ENCODE measurements at places on chromosomes 13 and 19. TPM values are rescaled to one million over a fixed set of nuclear protein-coding genes. Genes with fewer than 3 reads are reported as not detected.
A peak's percentile ranks its signal among the peaks of the same experiment; 100 is the strongest.

- H3K27me3 ChIP-seq = no peaks in the 10 kb centered on the region
- H3K4me3 ChIP-seq = peak overlapping the region; percentile 41
- DNase-seq = no peak
- peaks cover 19% of the 10 kb centered on the region for H3K4me1 ChIP-seq
Observed at GRCh38 chr13:23609414-23609760, 39.2 kb downstream of the TNFRSF19 start.

DNA sequence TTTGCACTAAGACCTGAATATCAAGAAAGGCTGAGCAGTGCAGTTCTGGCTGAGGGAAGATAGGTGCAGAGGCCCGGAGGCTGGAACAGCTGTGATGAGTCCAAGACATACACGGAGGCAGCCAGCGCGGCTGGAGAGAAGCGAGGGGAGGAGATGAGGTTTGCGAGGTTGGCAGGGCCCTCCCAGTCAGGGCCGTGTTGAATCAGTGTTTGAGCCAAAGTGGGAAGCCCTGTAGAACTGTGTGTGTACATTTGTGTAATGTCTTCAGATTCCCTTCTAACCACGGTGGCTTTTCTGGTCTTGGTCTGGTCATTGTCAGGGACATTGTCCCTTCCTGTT lies 34.9 kb downstream of the PAK4 start:
- no peaks in the 10 kb centered on the region for H3K27me3 ChIP-seq
- peak overlapping the region; percentile 42 for H3K27ac ChIP-seq
- peaks cover 30% of the 10 kb centered on the region for H3K4me1 ChIP-seq
- no peak for DNase-seq
- H3K4me3 ChIP-seq = no peak overlapping the region

- no peak overlapping the region for H3K4me3 ChIP-seq
- no peak overlapping the region for H3K27ac ChIP-seq
- no peaks in the 10 kb centered on the region for H3K36me3 ChIP-seq
- no peaks in the 10 kb centered on the region for H3K27me3 ChIP-seq
Observed at GRCh38 chr13:31896427-31896826, 135.1 kb upstream of the FRY start.

EBI3 gene
- polyA plus RNA-seq = 0.05 TPM

DNA sequence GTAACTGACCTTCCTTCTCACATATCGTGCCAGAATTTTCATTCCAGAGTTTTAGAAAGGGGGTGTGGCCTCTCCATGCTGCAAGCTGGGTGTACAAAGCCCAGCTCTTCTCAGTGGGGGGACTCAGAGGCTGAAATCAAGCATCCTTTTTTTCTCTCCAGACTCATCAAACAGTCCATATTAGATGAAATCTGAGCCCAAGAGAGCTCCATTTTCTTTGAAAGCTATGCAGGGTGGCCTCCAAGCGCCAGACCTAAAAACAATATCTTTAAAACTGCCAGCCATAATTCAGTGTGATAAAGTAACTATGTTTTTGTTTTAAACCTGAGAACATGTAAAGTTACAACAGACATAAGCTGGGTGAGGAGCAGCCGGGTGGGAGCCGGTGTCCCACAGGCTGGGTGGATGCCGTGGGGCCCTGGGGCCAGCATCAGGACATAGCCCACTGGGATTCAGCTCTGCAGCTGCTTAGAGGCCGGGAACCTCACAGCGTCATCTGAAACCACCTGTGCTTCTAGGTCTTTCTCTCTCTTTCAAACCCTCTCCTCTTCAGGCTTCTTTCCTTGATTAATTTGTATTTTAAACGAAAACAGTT lies 249.2 kb downstream of the ZNF536 start:
- DNase-seq = no peak
- H3K27me3 ChIP-seq = no peaks in the 10 kb centered on the region
- H3K27ac ChIP-seq = no peak overlapping the region
- no peaks in the 10 kb centered on the region for H3K36me3 ChIP-seq
- no peaks in the 10 kb centered on the region for H3K4me1 ChIP-seq

- DNase-seq = no peak
- H3K36me3 ChIP-seq = no peaks in the 10 kb centered on the region
- H3K4me3 ChIP-seq = no peak overlapping the region
- no peak overlapping the region for H3K27ac ChIP-seq
Observed at GRCh38 chr13:81664872-81665271, 1323.9 kb upstream of the SPRY2 start.

DNA sequence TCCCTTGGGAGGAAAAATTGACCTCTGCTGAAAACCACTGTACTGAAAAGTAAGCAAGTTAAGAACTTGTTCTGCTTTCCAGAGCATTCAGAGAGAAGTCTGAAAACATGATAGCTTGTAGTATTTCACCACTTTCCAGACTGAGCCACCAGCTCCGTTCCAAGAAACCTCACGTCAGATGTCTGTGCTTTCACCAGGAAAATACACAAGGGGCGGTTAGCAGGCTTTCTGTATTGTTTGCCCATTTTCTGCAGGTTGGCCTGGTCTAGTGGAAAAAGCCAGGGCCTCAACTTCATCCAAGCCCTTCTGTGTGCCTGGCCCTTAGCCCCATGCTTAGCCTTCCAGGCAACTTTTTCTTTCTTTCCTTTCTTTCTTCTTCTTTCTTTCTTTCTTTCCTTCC lies 36.4 kb downstream of the RXFP2 start:
- no peak overlapping the region for H3K4me3 ChIP-seq
- H3K27me3 ChIP-seq = no peaks in the 10 kb centered on the region
- no peak for DNase-seq

DZIP1 gene
- 0.88 TPM for polyA plus RNA-seq

RDH8 gene
- not detected for polyA plus RNA-seq

GRCh38 chr13:44676534-44676933 lies 100.4 kb upstream of the TSC22D1 start:
- no peaks in the 10 kb centered on the region for H3K36me3 ChIP-seq
- no peak overlapping the region for H3K27ac ChIP-seq
- H3K4me1 ChIP-seq = no peaks in the 10 kb centered on the region
- no peaks in the 10 kb centered on the region for H3K27me3 ChIP-seq

DNA sequence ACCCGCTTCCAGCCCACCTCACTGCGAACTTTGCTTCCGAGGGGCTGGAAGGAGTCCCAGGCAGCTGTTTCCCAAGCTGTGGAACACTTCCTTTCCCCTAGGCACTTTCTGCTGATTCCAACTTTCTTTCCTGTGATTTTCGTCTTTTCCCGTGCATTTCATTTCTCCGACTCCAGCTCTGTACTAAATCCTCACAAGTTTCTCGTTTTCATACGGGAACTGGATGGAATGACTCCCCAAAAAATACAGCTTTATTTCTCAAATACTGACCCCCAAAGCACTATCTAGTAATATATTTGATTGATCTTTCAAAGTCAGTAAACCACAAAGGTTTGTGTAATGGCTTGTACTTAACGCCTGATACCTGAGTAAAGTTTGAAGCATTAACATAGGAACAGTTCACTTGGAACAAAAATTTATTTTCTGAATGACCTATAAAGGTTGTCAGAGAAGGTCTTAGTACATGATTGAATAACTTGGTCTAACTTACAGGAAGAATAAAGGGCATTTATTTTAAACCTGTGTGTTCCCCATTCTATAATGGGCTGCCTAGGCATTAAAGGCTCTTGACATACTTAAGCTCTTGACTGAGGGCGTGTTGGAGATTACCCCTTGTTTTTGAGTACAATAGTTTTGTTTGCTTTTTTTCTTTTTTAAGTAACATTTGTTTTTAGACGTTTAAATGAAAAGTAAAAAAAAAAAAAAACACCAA lies 1.3 kb upstream of the PCDH9 start:
- H3K4me1 ChIP-seq = peaks cover 8% of the 10 kb centered on the region
- no peak overlapping the region for H3K27ac ChIP-seq
- H3K4me3 ChIP-seq = peak overlapping the region; percentile 74
- DNase-seq = no peak
